ENCODE measurements at places on chromosomes 16 and 17.
A peak's percentile ranks its signal among the peaks of the same experiment; 100 is the strongest.

GRCh38 chr16:87123356-87124001 lies 193.7 kb downstream of the C16orf95 start:
- no peak for DNase-seq

DNA sequence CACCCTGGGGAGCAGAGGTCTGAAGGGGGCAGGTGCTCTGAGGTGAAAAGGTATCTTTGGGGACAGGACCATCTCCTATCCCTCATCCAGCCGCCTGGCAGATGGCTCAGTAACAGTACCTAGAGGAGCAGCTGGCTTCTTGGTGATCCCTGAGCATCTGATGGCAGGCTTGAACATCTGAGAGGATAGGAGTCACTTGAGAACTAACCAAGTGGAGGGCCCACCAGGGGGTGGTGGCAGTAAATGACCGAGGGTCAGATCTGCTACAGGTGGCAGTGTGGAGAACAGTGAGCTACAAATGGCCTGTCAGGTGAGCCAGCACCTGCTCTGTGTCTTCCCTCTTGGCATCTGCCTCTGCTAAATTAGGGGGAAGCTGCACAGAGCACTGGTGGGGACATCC lies 13.8 kb downstream of the HROB start:
- DNase-seq: no peak

- DNase-seq: no peak
Observed at GRCh38 chr16:8967132-8967821, 3.6 kb upstream of the USP7 start.

GRCh38 chr16:29641561-29641960 lies 21.5 kb upstream of the SPN start:
- DNase-seq: peak; percentile 27

GRCh38 chr17:68505951-68506350 lies 6.3 kb upstream of the PRKAR1A start:
- no peak for DNase-seq

DNA sequence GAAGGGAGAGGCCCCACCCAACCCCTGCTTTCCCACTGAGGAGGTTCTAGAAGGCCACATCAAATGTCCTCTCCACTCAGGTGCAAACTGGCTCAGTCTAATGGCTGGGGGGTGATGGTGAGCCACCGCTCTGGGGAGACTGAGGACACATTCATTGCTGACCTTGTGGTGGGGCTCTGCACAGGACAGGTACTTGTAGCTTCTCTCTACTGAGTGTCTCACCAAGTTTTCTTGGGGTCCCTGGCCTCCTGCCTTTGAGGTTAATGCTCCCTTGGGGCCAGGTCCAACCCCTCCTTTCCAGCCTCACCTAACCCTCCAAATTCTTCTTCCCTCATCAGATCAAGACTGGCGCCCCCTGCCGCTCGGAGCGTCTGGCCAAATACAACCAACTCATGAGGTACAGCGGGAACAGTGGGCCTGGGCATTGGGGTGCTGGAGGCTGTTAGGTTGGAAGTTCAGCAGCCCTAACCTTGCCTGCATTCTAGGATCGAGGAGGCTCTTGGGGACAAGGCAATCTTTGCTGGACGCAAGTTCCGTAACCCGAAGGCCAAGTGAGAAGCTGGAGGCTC lies 5.7 kb downstream of the ENO3 start:
- DNase-seq: peak; percentile 35

DNA sequence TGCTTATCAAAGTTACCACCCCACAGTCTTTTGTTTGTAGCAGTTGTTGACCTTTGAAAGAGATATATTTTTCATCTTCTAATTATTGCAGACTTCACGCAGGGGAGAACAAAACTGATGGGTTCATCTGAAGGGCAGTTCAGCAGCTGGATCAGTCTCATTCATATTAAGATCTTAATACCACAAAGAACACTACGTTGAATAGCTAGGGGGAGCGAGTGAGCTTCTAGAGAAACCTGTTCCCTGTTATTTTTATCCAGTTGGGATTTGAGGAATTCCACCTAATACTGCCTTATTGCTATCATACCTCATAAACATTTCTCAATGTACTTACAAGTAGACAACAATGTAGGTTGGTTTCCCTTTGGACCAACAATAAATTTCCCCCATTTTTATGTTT lies 306.1 kb upstream of the KIF2B start:
- DNase-seq: no peak

- DNase-seq: no peak
Observed at GRCh38 chr17:75900691-75901533, 3.8 kb downstream of the MRPL38 start.

DNA sequence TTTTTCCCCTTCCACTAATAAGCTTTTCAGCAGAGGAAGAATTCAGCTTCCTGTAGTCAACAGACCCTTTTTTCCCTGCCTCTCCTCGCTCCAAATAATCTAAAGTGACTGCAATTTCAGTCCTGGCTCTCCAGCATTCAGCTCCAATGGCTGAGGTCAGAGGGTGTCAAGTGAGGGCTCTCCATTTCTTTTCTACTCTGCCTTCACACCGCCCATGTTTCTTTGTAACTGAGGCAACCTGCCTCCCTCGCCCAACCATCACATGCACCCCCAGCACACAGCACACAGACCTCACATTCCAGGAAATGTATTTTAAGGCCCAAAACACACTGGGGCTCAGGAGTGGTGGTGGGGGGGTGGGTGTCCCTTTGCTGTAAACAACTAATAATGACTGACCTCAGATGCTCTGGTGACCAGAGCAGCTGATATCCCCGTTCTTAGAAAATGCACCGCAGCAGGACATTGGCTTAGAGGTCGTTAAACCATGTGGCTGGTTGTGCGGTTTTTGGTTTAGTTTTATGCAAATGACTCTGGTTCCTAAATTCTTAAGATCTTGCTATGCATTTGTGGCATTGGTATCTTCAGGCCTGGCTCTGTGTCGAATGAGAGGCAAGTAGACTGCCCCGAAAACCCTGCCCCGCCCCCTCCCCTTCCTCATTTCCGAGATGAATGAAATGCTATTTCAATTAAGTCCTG lies 203.6 kb downstream of the ZFHX3 start:
- DNase-seq: no peak

DNA sequence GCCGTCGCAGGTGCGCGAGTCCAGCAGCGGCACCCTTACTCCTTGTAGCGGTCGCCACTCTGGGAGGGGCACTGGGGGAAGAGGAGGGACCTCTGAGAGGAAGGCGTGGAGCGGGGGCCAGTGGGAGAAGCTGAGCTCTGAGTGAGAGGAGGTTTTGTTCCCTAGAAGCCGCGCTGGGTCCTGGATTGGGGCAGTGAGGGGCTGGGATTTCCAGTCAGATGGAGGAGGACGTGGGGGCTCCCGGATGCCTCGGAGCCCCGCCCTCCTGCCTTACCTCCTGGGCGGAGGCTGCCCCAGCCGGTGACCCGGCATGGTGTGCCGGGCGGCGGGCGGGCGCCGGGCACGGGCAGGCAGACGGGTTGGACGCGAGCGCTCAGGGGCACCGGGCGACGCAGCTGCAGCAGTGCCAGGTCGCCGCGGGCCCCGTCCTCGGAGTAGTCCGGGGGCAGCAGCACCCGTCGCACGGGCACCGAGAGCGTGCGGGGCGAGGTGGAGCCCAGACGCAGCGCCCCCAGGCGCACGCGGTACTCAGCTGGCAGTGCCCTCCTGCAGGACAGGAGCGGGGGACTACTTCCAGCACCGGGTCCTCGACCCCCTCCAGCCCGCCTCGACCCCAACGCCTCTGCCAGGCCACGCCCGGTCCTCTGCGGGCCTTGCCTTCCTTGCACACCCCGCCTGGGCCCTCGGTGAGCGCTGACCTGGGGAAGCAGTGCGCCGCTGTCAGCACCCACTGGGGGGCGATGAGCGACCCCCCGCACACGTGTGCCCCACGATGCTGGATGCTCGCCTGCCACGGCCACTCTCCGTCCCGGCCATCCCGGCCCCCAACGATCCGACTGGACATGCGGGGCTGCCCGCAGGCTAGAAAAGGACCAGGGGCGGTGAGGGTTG lies 2.0 kb downstream of the PRSS33 start:
- DNase-seq: peak; percentile 17

- DNase-seq: no peak
Observed at GRCh38 chr16:2782583-2783351, 4.6 kb downstream of the PRSS33 start.

DNA sequence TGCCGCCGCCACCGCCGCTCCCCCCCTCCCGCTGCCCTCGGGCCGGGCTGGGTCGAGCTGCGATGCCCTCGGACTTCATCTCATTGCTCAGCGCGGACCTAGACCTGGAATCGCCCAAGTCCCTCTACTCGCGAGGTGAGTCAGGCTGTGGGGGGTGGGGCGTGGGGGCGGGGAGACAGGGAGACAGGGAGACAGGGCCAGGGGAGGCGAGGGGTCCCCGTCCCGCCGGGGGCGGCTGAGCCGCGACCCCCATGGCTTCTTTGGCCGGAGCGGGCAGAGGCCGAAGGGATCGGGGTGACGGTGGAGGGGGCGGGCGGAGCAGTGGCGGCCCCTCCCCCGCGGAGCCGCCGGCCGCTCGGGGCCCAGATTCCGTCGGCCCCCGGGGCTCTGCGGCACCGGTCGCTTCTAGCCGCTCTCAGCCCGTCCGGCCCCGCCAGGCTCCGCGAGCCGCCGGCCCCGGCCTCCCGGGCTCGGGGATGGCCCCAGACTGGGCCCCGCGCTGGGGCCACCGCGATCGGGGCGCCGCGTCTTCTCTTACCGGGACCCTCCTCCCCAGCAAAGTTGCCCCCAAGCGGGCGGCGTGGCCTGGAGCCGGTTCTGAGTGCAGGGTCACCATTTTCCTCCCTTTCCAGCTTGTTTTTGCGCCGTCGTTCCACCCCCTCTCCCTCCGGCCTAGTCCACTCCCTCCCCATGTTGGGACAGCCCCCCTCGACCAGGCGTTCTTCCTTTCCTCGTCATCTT lies 644 bp downstream of the NFAT5 start:
- DNase-seq: peak; percentile 36

Measured in CD4-positive, alpha-beta T cell treated with Interleukin-6 at 100 ng/mL for 8 hours (primary cell).